ENCODE measurements at places on chromosomes 3 and 15.

GRCh38 chr3:125220727-125221429 is 8.3 kb upstream of the SLC12A8 start:
- DNase-seq = no peak

DNA sequence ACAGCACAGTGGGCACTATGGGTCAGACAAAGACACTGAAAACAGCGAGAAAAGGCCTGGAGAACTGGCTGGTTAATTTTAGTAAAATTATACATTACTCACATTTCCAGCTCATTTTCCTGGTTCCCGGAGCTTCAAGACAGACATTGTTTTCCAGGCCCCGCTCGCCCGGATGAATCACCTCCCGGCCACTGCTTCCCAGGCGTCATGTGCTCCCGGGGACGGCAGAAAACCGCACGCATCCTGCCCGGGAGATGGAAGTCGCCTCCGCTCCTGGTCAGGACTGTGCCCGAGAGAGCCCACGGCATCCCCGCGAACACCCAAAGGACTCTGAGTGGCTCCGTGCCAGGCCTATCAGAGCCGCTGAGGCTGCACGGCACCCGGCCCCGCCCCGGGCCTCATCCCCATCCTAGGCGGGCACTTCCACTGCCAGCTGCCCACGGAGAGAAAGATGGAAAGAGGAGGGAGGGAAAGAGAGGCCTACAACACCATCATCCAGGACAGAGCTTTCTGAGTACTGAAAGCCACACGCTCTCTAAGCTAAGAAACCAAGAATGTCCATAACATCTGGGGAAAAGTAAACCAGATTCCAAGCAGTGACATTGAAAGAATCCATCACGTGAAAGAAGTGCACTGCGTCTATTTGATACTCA is 75.1 kb downstream of the VGLL4 start:
- DNase-seq = no peak

GRCh38 chr3:18086760-18087159 is 338.4 kb downstream of the SATB1 start:
- DNase-seq = no peak

GRCh38 chr15:74855857-74856256 is 12.9 kb upstream of the ULK3 start:
- no peak for DNase-seq

DNA sequence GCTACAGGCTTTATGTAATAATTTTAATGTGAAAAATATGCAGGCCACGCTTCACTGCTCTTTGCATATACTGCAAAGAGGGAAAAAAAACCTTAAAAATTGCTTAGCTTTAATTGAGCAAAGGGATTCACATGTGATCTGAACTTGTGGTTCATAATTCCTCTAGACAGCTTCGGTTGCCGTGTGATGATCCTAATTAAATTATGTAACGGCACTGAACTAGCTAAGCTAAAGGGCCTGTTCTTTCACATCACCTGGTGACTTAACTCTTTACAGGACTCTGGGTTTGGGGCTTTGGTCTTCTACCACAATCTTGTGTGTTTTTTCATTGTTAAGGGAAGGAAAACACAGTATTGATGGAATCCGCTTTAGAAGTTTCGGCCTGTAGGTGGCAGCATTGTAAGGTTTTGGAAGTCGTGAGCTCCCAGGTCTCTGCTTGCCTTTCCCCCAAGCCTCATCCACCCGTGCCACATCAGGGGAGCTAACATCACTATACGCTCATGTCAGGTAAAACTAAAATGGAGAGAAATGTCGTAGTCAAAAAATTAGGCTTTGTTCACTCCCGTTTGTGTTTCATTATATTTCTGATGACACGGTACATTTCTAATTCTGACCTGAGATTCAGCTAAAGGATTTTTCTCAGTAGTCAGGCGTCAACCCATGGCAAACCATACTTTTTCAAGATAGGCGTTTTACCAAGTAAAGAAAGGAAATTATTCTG is 205.6 kb upstream of the DPH6 start:
- DNase-seq = peak; percentile 73

- DNase-seq = no peak
Measured at GRCh38 chr15:89051875-89052274, 36.4 kb upstream of the ABHD2 start.

DNA sequence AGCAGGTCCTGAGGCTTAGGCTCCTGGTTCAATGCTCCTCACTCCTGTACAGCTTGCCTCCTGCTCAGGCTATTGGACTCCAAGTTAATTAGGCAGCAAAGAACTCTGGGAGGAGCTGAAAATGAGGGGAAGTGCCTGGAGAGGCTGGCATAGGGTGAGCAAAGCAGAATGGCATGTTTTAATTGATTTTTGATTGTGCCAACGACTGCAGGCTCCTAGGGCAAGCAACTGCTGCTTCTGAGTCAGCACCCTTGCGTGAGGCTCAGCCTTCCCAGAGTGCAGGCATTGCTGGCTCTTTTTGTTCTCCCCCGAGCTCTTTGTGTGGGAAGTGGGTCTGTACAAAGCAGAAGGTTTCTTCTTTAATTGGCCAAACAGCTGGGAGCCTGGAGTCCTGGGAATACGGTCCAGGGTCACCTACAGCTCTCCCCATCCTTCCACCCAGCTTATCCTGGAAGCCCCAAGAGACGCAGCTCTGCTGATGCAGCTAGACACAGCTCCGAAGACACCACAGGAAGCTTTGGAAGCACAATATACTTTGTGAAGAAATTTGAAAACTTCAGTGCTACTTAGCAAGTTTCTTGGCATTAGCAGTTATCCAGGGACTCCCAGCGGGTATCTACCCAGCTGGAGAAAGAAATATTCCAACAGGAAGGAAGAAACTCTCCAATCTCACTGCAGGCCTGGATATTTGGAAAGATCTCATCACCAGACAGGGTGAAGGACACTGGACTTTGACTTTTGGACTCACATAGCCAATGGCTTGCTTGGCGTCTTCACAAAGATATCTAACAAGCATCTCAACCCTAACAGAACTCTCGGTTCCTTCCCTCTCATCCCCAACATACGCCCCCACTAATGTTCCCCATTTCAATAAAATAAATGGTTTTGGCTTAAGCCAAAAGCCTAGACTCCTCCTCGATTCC is 76.8 kb downstream of the BDH1 start:
- DNase-seq = no peak

DNA sequence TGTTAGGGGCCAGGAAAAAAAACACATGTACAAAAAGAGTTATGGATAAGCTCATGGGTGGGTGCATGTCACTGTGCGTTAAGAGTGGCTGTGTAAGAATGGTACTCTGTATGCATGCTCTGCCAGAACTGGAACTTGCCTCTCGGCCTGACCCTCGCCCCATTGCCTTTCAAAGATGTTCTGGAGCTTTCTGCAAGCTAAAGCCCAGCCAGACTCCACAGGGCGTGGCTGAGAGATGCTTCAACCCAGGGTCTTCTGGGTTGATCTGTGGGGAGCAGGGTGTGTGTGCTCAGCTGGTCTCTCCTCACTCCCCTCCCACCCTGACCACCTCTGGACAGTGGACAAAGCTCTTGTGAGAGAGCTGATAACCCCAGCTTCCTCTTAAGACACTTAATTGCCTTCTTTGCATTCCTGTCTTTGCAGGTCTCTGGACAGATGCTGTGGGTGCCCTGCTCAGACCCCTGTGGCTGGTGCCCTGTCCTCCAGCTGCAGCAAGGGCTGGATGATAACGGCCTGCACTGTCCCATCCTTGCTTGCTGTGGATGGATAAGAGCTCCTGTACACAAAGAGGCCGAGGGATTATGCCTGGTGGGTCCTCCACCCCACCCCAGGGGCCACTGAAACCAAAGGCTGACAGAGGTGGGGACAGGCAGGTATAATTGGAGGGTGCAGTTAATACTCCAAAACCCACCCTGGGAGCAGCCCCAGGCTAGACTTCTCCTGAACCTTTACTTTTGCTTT is 28.7 kb downstream of the ALDH1L1 start:
- DNase-seq = no peak

DNA sequence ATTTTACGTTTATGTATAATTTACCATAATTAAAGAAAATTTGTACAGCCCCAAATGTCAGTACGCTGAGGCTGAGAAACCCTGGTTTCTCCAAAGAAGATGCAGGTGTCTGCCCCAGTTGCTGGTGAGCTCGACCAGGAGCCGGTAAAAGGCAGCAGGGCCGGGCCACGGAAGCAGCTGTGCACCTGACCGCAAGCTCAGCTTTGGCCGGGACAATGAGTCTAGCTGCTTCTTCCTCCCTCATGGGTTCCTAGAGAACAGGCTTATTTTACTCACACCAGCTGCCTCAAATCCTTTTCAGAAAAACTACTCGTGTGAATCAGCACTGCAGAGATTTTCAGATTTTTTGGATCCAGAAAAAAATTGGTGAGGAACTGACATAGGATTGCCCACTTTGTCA is 18.0 kb upstream of the ZXDC start:
- DNase-seq = no peak

DNA sequence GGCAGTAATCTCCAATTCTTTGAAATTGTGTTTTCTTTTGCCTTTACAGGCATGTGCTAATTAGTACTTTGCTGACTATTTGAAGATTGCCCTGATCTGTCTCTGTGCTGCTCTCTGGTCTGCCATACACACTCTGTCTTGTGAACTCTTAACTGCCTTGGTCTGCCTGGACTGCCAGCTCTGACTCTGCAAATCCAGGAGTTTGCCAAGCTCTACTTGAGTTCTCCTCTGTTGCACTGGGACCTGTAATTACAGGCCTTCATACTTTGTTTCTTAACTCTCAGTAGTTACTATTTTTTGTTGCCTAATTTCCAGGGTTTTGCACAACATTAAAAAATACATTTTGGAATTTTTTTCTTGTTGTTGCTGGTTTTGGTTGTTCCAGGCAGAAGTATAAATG is 155.0 kb downstream of the RSRC1 start:
- DNase-seq = no peak

DNA sequence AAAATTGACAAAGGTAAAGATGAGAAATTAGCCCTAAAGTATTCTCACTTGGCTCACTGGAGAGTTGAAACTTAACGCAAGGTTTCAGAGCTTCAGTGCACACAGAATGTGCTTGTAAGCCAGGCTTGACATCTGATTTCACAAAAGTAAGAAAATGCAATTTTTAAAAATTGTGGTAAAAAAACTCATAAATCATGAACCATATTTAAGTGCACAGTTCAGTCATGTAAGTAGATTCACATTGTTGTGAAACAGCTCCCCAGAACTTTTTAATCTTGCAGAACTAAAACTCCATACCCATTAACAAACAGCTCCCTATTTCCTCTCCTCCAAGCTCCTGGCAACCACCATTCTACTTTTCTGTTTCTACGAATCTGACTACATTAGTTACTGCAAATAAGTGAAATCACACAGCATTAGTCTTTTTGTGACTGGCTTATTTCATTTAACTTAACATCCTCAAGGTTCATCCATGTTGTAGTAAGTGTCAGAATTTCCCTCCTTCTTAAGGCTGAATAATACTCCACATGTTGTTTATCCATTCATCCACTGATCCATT is 14.5 kb downstream of the RTP3 start:
- no peak for DNase-seq

Measured in NCI-H774 (cell line).